ENCODE measurements at places on chromosomes 4 and X.

DNA sequence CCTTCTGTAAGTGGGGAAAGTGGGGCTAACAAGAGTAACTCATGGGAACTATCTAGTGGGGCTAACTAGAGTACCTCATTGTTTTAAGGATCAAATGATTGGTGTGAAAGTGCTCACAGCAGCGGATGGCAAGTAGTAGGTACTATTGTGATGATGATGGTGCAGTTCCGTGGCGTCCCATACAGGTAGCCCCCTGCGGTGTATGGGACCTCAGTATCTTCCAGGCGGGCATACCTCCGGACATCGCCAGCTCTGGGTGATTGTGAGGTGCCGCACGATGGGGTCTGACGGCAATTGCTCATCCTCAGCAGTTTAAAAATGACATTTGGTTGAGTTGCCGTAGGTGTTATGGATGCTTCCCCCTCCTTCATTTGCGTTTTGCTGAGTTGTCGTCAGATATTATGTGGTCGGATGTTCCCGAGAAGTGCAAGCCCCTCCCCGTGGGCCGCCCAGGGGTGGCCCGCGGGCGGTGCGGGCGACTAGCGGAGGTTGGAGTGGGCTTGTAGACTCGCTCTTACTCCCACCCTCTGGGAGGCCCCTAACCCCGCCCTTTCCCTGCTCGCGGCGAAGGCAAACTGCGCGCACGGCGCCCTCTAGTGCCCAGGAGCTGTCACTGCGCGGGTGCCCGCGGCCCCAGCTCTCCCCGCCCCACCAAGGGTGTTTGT, 18.3 kb upstream of the GPR101 start:
- DNase-seq: peak; percentile 76

DNA sequence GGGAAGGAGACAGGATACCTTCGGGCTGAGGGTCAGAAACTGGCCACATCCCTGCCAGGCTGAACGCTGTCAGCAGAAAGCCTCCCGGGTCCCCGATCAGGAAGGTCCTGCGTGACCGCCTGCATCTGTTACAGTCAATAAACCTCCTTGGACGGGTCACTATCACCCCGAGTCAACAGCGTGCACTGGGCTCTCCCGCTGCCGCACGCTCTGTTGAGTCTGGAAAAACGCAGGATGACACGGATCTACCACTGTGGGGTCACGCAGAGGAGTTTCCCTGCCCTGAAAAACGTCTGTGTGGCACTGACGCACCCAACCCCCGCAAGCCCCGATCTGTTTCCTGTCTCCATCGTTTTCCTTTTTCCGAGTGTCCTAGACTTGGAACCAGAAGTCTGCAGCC, 12.1 kb downstream of the PPP2R3B start:
- DNase-seq: no peak

DNA sequence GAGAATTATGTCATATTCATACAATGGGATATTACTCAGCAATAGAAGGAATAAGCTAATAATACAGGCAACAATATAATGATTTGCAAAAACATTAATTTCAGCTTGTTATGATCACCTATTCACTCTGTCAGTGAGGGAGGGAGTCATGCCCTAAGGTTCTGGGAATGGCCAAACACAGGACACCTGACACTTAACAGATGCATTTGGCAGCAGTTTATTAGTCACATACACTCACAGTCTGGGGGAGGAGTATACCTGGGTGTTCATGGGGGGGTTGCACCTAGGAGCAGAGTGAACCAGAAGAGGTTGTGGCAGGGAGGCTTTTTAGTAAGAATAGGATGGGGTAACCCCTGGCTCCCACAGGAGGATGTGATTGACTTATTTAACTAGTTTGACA, 38.3 kb downstream of the SERPINA7 start:
- DNase-seq: no peak

GRCh38 chr4:185341841-185342240, 53.9 kb downstream of the LRP2BP start:
- DNase-seq: no peak

DNA sequence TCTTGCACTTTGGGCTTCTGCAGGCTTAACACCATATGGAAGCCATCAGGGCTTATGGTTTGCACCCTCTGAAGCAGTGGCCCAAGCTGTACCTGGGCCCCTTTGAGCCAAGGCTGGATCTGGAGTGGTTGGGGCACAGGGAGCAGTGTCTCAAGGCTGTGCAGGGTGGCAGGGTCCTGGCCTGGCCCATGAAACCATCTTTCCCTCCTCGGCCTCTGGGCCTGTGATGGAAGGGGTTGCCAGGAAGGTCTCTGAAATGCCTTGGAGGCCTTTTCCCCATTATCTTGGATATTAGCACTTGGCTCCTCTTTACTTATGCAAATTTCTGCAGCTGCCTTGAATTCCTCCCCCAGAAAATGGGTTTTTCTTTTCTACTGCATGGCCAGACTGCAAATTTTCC, 134.7 kb upstream of the USP9X start:
- no peak for DNase-seq

GRCh38 chr4:6826781-6827508, 44.4 kb downstream of the KIAA0232 start:
- DNase-seq: no peak

- no peak for DNase-seq
Measured at GRCh38 chrX:7164174-7164573, 16.2 kb upstream of the PUDP start.

- no peak for DNase-seq
Measured at GRCh38 chr4:109275066-109275745, 27.3 kb downstream of the COL25A1 start.

- DNase-seq: no peak
Measured at GRCh38 chrX:68018248-68019203, 414.8 kb downstream of the OPHN1 start.

Data from CD4-positive, alpha-beta T cell treated with Interferon gamma for 1 hour (primary cell).